Breast epithelium (tissue), 4 donors: ENCODE measurements at places on chromosomes 3 and 15.
A peak's percentile ranks its signal among the peaks of the same experiment; 100 is the strongest.

- no peak for DNase-seq
Observed at GRCh38 chr3:37115446-37115845, 58.9 kb downstream of the LRRFIP2 start.

GRCh38 chr3:149771652-149772271, 19.5 kb upstream of the COMMD2 start:
- DNase-seq: peak; percentile 29

DNA sequence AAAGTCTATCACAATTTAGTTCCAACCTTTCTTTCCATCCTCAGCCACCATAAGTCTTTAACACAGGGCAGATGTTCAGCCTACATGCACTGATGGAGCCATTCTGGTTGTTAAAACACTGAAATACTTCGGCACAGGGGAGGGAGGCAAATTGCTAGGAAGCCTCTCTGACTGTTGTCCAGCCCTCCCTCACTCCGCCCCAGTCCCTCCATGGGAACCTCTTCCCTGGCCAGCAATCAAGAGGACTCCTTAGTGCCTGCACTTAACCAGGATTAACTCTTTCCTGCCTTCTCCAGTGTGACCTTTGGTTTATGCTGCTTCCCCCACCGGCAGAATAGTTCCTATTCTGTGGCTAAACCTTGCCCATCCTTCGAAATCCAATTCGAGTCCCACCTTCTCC, 47.0 kb upstream of the USP3 start:
- no peak for DNase-seq

GRCh38 chr3:187370051-187370450, 1.9 kb downstream of the RTP4 start:
- no peak for DNase-seq

- DNase-seq: no peak
Observed at GRCh38 chr3:194382196-194382891, 12.8 kb upstream of the LRRC15 start.

DNA sequence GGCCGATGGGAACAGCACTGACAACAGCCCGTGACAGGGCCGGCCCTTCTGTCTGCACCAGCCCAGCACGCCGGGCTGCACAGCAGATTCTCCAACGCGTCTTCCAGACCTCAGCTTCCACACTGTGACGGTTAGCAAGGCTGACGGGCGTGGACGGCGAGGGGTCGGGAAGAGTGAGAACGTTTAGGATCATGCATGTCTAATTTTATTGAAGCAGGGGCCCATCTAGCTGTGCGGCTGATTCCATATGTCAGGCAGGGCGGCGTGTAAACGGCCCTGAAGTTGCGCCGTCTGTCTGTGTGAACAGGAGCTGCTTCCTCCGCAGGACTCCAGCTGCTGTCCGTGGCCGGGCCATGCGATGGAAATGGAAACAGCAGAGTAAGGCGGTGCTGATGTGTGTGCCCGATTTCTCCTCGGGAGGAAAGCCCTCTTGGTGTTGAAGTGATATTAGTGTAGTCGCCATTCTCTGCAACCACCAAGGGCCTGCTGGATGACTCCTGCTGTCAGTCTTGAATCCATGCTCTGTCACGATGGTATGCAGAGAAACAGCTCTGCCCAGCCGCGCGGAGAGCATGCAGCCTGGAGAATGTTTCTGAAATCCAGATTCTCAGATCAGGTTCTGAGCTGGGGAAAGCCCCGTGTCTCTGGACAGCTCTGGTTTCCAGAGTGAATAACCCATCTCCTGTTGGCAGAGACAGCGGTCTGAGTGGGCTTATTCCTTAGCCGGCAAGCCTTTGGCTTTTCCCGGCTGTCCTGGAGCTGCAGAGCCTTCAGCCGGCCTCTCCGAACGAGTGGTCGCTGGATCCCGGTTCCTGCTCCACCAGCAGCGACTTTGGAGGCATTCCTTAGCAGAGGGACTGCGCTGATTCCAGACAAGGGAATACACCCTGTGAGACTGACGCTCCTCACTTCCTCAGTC, 158.1 kb upstream of the UBE3A start:
- no peak for DNase-seq
